Activated CD4-positive, CD25-positive, alpha-beta regulatory T cell treated with anti-CD3 and anti-CD28 coated beads, Interleukin-2, amount 50 U/mL, for 72 hours (primary cell): ENCODE measurements at places on chromosomes 16 and 17.
A peak's percentile ranks its signal among the peaks of the same experiment; 100 is the strongest.

DNA sequence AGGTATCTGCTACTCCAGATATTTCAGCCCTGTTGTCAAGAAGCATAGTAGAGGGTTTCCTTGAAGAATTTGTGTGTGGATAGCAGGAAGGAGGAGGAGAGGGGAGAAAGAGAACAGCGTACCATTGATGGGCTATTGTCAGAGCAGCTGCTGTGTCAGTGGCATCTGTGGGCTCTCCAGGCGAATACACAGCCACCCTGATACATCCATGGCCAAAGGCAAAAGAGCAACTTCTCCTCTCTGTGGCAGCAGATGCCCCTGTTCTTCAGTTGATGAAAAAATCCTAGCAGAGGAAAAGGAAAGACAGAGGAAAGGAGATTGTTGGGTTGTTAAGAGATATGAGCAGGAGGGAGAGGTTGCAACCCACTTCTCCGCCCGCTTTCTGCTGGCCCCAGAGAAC lies 12.2 kb upstream of the KCNJ2 start:
- DNase-seq = no peak

DNA sequence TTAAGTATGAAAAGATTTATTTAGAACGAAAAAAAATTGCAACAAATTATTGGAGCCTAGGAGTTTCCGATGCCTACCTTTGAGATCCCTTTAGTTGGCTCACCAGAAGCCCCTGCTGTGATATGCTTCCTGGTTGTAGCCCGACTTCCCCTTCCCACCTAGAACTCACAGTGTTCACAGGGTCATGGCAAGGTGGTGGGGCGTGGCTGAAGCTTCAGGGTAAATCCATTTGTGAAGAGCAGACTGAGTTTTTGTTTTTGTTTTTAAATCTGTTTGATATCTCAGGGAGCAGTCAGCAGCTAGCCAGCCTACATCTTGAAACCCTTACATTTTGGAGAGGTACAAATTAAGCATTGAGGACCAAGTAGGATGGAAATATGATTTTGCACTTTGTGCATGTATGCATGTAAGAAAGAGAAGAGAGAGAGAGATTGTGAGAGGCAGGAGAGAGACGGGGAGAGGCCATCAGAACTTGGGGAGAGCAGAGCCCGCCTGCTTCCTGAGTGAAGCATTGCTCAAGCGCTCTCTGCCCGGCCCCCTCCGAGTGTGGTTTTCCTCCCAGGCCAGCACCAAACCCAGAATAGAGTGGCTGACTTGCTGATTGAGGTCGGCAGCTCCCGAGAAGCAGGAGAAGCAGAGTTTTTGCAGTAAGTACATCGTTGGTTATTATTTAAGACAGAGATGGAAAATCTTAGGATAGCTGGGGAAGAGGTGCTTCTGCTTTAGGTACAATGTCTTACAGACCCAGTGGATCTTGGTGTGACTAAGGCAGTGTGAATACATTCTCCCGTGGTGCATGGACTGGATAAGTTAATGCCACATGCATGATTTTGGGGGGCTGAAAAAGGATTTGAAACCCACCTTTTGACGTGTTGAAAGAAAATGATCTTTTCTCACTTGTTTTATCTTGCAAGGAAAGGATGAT lies 64.2 kb downstream of the SPECC1 start:
- DNase-seq = no peak

GRCh38 chr16:2511128-2511800 lies 2.5 kb upstream of the ATP6V0C start:
- DNase-seq = no peak

GRCh38 chr16:1258906-1259759 lies 3.3 kb downstream of the TPSD1 start:
- DNase-seq = no peak

DNA sequence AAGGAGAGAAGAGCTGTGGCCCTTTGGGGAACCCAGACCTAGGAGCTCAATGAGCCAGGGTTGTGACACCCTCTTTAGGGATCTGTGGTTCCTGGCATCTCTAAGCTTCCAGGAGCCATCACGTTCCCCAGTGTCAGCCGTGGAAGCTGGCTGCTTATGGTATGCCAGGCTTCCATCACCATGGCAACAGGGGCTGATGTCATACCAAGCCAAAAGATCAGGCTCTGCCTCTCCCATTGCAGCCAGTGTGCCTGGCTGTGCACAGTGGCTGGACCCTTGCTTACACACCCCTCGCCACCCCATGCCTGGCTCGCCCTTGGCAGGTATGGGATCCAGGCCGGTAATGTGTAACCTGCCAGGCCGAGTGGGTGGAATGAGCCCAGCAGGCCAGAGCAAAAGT lies 91.1 kb downstream of the SSH2 start:
- no peak for DNase-seq

GRCh38 chr17:68349157-68349556 lies 57.9 kb downstream of the ARSG start:
- DNase-seq = no peak

DNA sequence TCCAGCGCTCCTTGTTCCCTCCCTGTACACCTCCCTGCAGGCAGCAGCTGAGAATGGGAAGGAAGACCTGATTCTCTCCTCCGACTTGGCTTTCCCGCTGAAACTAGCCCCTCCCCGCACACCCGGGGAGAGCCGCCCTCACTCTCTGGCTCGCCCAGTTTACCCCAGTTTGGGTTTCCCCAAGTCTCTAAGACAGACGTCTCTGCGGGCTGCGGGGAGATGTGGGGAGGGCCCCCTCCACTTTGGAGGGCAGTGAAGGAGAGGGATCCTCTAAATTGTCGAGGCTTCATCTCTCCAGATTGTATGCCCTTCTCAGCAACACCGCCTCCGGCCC lies 797 bp downstream of the GRB7 start:
- peak; percentile 66 for DNase-seq

GRCh38 chr17:33113276-33113990 lies 121.8 kb downstream of the SPACA3 start:
- DNase-seq = no peak

GRCh38 chr16:25838724-25839186 lies 147.0 kb downstream of the HS3ST4 start:
- DNase-seq = no peak

DNA sequence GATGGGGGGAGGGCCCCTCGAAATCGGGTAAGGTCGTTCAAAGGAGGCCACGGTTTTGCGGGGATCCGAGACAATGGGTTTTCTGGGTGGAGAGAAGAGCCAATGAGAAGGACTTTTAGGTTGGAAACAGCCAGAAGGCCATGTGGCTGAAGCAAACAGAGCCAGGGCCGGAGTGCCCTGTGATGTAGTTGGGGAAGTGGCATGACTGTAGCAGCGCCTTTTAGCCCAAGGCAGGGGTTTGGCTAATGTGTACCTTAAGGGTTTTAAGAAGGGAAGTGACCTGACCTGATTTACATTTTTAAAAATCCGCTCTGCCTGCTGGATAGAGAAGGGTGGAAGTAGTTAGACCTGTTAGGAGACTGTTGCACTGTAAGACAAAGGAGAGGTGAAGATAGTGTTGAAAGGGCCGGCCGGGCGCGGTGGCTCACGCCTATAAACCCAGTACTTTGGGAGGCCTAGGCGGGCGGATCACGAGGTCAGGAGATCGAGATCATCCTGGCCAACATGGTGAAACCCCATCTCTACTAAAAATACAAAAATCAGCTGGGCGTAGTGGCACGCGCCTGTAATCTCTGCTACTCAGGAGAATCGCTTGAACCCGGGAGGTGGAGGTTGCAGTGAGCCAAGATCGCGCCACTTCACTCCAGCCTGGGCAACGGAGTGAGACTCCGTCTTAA lies 1.0 kb downstream of the LYRM1 start:
- peak; percentile 42 for DNase-seq

GRCh38 chr17:56902348-56902747 lies 11.5 kb downstream of the TRIM25 start:
- DNase-seq = no peak

- DNase-seq = no peak
These were observed 78.8 kb downstream of the BMERB1 start for GRCh38 chr16:15513156-15513555.

DNA sequence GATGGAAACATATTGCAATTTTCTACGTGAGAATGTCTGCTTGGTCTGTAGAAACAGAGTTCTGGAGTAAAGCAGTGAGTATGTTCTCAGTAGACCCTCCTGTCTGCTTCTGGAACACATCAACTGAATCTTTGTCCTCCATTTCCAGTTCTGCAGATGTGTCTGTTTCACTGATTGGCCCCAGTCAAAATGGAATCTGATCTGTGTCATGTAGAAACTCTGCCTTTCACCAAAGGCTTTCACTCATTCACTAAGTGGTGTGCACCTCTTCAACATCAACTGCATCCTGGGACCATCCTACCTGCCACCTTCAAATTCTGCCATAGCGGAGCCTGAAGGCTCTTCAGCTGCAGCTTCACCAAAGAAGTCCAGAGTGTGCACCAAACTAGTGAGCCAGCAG lies 2.8 kb upstream of the ZNF267 start:
- DNase-seq = no peak

DNA sequence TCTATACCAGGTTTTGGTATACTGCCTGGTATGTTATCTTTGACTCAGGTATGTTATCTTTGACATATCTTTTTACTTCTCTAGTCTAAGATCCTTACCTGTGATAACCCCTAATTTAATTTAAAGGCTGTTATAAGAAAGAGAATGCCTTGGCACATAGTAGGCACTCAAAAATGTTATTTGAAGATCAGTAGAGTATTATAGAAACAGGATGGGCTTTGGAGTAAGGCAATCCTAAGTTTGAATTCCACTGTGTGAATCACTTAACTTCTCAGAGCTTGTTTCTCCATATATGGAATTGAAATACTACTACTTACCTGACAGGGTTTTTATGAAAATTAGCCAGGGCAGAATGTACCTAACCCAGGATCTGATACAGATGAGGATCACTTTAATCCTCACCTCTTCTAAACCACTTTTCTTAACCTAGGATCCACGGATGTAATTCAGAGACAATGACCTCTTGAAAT lies 1.2 kb downstream of the BRIP1 start:
- DNase-seq = no peak

GRCh38 chr17:8488491-8488890 lies 52.8 kb downstream of the NDEL1 start:
- no peak for DNase-seq

GRCh38 chr17:2563061-2563460 lies 30.4 kb upstream of the PAFAH1B1 start:
- no peak for DNase-seq

- DNase-seq = no peak
These were observed 32.7 kb downstream of the DBNDD1 start for GRCh38 chr16:89986600-89986999.

DNA sequence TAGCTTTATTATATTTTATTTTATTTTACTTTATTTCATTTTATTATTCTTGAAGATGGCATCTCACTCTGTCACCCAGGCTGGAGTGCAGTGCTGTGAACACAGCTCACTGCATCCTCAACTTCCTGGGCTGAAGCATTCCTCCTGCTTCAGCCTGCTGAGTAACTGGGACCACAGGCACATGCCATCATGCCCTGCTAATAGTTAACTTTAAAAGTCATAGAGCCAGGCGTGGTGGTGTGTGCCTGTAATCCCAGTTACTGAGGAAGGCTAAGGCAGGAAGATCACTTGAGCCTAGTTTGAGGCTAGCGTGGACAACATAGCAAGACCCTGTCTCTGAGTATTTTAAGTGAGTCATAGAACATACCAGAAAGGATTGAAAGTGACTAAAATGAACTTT lies 38.7 kb downstream of the ESRP2 start:
- no peak for DNase-seq

DNA sequence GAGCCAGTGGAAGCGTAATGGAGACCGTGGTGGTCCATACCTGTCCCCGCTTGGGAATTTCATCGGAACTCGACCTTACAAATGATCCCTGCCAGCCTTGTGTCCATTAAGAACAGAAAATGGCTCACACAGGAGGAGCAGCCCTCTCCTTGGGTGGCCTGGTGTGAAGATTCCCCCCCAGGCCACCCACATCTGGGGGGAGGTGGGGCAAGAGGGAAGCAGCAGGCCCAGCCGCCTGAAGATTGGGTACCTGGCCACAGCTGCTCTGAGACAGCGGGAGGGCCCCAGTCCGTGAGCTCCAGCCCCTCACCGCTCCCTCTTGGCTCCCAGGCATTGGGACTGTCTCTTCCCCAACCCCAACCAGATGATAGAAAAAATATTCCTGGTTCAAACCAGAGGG lies 277.8 kb upstream of the FOXF1 start:
- no peak for DNase-seq

DNA sequence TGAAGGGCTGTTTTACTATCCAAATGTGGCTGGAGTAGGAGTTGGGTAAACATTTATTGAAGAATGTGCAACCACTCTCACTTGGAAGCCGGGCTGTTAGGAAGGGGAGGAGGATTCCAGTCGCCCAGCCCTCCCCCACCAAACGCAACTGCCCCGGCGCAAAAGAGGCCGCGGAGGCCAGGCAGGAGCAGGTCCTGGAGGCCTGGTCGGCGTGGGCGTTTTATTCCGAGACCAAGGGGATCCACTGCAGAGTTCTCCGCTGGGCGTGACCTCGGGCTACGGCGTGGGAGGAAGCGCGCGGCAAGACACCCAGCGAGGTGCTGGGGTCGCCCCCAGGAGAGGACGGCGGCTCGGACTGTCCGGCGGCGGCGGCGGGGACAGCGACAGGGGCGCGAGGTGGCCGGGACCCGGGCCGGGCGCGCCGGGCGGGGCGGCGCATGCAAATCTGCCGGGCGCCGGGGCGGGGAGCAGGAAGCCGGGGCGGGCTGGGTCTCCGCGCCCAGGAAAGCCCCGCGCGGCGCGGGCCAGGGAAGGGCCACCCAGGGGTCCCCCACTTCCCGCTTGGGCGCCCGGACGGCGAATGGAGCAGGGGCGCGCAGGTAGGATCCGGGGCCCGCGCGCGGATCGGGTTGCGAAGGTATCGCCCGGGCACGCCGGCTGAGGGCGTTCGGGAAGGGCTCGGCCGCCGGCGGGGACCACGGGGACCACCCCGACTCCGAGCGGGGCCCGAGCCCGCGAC lies at the start of gene IL4R:
Gene IL4R, plus strand, starts transcription at position 553 of the 739 bp plus-strand sequence. CDS start 26,230 bp downstream, outside the sequence.
- DNase-seq = peak; percentile 78

DNA sequence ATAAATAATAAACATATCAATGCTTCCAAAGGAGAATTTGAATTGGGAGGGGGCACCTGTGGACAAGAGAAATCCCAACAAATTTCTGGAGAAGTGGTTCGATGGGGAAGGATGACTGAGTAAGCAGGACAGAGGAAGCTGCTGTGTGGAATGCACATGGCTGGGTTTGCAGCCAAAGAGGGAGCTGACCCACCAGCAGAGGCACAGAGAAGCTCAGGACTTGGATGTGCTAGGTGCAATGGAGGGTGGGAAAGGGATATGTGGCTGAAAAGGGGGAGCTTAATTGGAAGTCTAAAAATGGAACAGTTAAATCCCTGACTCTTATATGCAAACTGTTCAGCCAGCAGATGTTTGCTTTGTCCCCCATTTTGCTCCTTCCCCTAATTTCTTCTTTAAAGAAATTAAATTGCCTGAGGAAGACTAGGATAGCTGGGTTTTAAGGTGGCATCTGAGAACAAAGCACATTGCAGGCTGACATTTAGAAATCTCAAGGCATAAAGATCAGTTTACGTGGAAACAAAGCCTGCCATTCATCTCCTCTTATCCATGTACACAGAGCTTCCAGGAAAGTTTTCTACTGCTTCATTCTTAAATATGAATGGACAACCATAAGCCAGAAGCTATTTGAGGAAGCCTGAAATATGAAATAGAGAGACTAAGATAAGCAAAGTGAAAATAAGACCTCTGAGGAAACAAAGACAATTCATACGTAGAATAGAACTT lies 23.0 kb upstream of the TNS4 start:
- DNase-seq = no peak
